IMR-90 (cell line): ENCODE measurements at places on chromosomes 7 and 10. TPM values are rescaled to one million over a fixed set of nuclear protein-coding genes. Genes with fewer than 3 reads are reported as not detected.

HMX2 gene
- total RNA-seq = not detected in 2 replicates

- no peak overlapping the region for H3K4me3 ChIP-seq
- no peaks in the 10 kb centered on the region for H3K4me1 ChIP-seq
- no peaks in the 10 kb centered on the region for H3K36me3 ChIP-seq
- H3K27ac ChIP-seq = no peak overlapping the region
- DNase-seq = no peak
These were observed 405.6 kb downstream of the XPNPEP1 start for GRCh38 chr10:109517748-109518147.

C1QL3 gene
- not detected in 2 replicates for total RNA-seq

DNA sequence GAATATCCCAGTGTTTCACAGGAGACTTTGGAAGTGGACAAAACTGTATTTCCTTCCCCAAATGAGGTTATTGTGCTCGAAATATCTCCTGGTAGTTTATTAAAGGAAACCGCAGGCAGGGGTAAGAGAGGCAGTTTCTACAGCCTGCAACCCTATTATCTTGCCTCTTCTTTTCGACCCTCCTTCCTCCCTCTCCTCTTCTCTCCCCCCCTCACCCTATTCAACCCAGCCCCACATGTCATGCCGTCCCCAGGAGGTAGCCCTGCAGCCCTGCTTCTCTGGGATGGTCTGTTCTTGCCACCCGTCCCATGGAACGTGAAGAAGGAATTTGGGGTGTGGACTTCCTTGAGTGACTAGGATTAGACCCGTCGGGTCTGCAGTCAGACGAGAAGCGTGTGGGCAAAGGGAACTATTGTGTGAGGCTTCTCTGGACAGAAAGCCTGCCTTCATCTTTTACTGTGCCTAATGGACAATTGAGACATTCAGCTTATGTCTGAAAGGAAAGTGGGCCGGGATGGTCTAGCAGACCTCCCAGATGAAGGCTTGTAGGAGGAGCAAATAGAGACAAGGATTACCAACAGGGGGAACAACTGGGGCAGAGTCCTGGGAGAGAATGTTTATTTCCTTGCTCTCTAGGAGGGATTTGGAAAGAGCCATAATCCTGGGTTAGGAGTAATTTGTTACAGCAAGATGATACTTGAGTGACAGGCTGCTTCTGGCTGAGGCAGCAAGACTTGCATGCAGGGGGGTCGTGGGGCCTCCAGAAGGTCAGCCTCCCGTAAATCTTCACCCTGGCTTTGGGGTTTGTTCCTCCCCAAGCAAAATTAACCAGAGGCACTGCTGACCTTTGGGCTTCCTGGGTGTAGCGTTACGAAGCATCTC lies 77.8 kb downstream of the TCF7L2 start:
- DNase-seq = no peak
- peaks cover 20% of the 10 kb centered on the region for H3K4me1 ChIP-seq
- no peaks in the 10 kb centered on the region for H3K36me3 ChIP-seq
- no peak overlapping the region for H3K27ac ChIP-seq
